Cerebellar nuclear complex (tissue), 1 donor: ENCODE measurements at places on chromosomes 1 and 21.

DNA sequence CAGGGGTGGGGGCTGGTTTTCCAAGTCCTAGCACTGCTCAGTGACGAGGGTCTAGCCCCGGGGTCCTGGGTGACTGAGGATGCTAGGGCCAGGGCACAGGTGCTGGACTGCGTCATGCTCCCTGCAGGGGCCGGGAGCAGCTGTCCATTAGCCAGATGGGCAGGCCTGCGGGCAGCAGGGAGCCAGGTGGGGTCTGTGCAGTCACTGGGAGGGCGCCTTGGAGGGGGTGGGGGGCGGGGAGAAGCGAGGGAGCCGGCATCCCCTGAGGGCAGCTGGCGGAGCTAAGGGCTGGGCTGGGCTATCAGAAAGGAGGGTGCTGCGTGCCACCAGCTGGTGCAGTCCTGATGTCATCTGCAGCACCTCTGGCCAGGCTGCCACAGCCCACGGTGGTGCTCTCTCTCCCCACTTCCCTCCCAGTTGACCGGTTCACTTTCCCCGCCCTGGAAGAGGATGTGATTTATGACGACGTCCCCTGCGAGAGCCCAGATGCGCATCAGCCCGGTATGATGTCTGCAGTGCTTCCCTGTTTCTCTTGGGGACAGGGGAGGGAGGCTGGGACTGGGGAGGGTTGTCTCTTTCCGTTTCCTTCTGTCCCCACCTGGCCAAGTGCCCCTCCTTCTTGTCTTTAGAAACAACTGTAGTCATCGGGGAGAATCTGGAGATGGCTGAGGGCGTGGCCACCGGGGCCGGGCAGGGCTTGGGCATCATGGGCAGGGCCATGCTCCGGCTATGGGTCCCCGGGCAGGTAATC is 63.8 kb downstream of the ARHGEF10L start:
- no peak for DNase-seq

- no peak for DNase-seq
Measured at GRCh38 chr1:179818743-179819173, 58.8 kb downstream of the TOR1AIP2 start.

DNA sequence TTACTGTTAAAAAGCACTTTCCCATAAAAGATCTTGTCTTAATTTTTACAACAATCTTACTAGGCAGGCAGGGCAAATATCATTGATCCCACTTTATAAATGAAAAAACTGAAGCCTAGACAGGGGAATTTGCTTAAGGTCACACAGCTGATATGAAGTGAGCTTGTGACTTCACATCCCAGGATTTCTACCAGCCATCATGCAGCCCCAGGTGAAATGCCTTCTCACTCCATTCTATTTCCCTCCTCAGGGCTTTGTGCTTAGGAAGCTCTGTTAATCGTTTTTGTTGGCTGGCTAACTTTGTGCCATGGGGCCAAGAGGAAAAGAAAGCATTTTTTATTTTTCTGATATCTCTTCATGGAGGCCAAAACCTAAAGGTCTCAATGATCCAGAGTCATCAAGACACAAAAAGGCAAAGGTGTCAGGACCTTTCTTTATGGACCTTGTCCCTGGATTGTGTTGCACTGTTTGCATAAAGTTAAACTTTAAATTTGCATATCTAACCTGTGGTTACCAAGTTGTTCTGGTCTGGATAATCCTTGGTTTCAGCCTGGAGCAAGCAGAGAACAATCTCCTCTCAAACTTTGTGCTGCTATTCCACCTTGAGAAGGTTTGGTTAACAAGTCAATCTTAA is 44.8 kb upstream of the ZNF326 start:
- no peak for DNase-seq

DNA sequence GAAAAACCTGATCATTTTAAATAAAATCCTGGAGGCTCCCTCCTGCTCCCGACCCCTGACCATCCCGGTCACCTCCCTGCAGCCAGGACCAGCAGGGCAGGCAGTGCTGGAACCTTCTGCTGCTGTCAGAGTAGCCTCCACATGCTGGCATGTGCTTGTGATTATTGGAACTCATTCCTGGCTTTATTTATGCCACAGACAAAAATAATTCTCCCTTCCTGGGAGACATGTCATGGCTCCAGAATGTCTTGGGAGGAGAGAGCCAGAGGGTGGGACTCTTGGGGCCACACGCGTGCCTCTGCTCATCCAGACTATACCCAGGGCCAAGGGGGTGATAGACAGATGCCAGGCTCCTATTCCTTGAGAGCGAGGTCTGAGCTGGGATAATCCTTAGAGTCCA is 183.6 kb upstream of the RAB4A start:
- DNase-seq, result no peak

- no peak for DNase-seq
Measured at GRCh38 chr1:183656355-183656754, 3.2 kb upstream of the APOBEC4 start.

GRCh38 chr1:172002725-172003345 is 161.5 kb downstream of the DNM3 start:
- DNase-seq, result no peak

GRCh38 chr1:35568975-35569395 is 4.1 kb upstream of the TFAP2E start:
- DNase-seq, result no peak

GRCh38 chr1:20210736-20211460 is 24.6 kb upstream of the PLA2G2C start:
- no peak for DNase-seq
